Activated CD4-positive, alpha-beta T cell treated with anti-CD3 and anti-CD28 coated beads, Interleukin-2, amount 50 U/mL, for 1 hour (primary cell): ENCODE measurements at places on chromosomes 12 and 14.

DNA sequence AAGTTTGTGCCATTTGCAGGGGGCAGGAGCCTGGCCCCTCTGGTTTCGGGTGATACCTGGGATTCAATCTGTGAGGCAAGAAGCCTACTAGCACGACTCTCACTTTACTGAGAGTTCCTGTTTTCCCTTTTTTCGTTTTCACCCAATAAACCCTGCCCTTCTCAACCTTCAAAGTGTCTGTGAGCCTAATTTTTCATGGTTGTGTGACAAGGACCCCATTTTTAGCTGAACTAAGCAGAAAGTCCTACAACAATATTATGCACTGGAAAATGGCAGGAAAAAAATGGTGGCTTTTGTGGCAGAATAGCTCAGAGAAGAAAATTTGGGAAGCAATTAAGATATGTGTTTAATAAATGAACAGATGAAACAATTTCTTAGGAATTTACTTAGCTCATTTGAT lies 432.1 kb downstream of the C12orf50 start:
- no peak for DNase-seq

- DNase-seq, result no peak
Observed at GRCh38 chr12:111469401-111469800, 63.7 kb downstream of the SH2B3 start.

DNA sequence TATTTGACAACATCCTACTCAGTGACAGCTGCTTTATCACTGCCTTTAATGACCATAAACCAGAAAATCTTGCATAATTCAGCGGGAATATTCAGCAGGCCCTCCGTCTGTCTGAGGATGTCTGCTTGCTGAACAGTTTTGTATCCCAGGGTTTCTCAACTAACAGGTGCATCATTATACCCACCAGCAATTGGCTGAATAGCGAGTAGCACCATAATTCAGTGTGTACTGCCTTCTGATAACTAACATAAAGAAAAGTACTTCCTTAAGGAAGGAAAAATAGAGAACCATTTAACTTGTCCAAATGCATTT lies 680.1 kb downstream of the GALC start:
- no peak for DNase-seq

GRCh38 chr12:61563665-61564450 lies 696.3 kb upstream of the USP15 start:
- DNase-seq, result no peak

DNA sequence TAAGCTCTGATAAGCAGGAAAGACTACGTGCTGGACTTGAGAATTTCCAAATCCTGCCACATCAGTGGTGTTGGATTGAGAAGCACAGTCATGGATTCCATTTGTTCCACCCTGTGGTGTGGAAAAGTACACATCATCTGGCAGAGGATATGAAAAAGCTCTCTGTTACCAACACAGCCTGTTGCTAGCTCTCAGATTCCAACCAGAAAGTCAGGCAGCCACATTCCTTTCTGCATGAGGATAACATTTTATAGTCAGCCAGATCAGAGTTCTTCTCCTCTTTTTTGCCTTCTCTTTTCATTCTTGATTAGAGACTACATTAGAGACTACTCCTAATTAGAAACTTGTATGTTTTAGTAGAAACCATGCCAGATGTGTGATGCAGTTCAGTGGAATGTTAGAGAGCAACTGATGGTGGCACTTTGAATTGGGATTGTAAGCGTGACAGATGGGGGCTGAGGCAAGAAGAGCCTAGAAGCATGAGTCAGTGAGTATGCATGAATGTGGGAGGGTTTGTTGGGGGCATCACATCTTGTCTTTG lies 61.2 kb upstream of the STXBP6 start:
- no peak for DNase-seq

DNA sequence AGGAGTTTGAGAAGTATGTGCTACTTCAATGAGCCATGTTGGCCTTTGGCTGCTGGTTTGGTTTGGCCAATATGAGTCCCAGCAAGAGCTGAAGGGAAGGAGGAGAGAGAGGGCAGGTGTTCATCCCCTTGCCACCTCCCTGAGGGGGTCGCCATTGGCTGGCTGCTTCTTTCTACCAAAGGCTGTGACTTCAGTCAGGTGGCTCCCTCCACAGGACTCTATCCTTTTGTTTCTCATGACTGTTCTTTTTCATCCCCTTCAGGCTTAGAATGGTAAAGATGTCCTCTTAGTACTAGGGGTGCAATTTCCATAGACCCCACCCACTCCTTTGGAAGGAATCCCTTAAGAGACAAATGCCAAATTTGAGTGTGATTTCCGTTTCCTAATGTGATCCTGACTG lies 31.2 kb upstream of the OTOGL start:
- DNase-seq, result no peak

GRCh38 chr14:92973261-92973797 lies 50.4 kb downstream of the CHGA start:
- no peak for DNase-seq

GRCh38 chr12:122104844-122105243 lies 26.3 kb downstream of the MLXIP start:
- DNase-seq, result no peak

GRCh38 chr14:75406102-75406501 lies 21.7 kb upstream of the JDP2 start:
- no peak for DNase-seq

- DNase-seq, result no peak
Observed at GRCh38 chr14:75689012-75689411, 28.0 kb downstream of the TTLL5 start.

GRCh38 chr12:96120359-96121100 lies 73.6 kb upstream of the ELK3 start:
- DNase-seq, result no peak

DNA sequence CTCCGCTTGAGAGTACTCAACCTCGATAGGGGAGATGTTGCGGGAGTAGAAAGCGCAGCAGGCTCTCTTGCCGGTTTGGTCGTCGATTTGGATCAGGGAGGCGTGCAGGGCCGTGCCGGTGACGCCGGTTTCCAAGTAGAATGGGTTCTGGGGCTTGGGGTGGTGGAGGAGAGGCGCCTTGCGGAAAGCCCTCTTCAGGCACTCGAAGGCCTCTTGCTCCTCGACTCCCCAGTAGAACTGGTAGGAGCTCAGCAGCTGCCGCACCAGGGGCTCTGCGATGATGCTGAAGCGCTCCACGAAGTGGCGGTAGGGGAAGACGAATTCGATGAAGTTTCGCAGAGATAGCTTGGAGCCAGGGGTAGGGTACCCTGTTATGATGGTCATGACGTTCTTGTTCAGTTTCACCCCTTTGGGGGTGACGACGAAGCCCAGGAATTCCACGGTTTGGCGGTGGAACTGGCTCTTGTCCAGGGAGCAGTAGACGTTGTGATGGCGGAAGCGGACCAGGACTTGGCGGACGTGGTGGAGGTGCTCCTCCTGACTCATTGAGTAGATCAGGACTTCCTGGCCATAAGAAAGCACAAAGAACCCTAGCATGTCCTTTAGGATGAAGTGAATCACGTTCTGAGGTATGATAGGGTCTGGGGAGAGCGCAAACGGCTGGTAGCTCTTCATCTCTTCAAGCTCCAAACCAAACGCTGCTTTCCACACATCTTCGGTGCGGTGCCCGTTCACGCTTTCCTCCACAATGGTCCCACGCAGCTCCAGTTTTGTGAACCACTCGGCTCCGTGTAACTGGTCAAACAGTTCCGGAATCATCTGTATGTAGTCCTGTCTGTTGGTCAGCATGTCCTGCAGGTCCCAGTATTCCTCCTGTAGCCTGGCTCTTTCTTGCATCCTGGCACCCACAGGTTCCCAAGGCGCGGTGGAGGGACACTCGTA lies 21.2 kb downstream of the RTL1 start:
- no peak for DNase-seq

- no peak for DNase-seq
Observed at GRCh38 chr12:64194333-64195149, 27.6 kb downstream of the KICS2 start.

DNA sequence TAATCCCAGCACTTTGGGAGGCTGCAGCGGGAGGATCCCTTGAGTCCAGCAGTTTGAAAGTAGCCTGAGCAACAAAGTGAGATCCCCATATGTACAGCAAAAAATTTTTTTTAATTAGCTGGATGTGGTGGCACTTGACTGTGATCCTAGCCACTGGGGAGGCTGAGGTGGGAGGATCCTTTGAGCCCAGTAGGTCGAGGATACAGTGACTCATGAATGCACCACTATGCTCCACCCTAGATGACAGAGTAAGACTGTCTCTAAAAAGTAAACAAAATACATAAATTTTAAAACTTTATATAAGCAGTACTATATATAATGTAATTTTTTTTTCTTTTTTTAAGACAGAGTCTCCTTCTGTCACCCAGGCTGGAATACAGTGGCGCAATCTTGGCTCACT lies 115.4 kb downstream of the ESR2 start:
- no peak for DNase-seq

DNA sequence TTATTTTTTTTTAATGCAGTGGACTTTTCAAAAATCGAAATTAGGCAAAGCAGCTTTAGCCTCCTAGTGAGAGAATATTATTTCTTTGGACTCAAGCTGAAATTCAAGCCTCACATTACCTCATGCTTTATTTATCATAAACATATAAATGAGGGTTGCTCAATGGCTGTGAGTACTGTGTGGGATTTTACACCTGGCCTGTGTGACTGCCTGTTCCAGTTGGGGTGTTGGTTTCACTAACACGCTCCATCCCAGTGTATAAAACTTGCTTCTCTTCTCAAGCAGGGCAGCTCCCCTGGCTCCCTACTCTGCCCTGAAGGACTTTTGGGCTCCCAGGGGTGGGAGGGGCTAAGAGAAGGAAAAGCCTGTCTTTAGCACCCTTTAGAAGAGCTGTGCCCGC lies 15.0 kb downstream of the ANKLE2 start:
- DNase-seq, result no peak

DNA sequence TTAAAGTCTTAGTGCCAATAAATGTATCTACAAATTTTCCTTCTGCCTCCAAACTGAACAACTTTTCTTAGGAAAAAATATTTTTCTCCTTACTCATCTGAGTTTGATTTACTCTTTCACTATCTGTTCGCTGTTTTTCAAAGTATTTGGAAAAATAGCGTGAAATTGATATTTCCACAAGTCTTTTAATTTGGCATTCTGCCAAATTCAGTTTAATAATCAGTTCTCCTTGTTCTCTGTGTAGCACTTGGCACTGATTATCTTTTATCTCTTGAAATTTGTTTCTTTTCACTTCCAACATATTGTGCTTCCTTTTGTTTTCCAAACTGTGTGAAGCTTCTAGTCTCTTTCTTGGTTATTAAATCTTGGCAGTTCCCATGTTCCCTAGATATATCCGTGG lies 559.8 kb downstream of the RPL10L start:
- no peak for DNase-seq

- no peak for DNase-seq
Observed at GRCh38 chr12:5051334-5051733, 7.7 kb downstream of the KCNA5 start.

- no peak for DNase-seq
Observed at GRCh38 chr12:4794491-4794890, 74.3 kb downstream of the GALNT8 start.

DNA sequence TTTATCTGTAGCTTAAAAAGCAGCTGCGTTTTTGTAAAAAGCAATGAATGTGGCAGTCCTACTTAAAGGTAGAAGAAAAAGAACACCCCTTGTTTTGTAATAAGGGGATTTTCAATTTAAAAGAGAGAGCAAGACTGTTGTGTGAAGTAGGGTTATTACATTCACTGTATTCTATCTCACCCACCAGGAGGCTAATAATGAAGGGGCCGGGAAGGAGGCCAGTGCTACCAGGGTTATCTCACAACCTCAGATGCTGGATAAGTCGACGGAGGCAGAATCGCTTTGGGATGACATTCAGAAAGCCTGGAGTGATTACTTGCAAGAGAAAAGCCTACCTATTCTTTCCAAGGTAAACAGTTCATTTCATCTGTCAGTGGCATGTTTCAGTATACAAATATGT lies 97.7 kb downstream of the RMST start:
- no peak for DNase-seq

DNA sequence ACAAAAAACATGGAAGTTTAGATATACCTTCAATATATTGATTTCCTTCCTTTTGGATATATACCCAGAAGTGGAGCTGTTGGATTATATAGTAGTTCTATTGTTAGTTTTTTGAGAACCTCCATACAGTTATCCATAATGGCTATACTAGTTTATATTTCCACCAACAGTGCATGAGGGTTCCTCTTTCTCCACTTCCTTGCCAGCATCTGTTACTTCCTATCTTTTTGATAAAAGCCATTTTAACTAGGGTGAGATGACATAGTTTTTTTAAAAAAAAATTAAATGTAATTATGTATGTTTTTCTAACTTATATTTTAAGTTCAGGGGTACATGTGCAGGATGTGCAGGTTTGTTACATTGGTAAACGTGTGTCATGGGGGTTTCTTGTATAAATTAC lies 10.0 kb upstream of the SLC38A4 start:
- no peak for DNase-seq

GRCh38 chr12:49675137-49675536 lies 32.1 kb downstream of the FMNL3 start:
- no peak for DNase-seq

- DNase-seq, result no peak
Observed at GRCh38 chr12:2653461-2653965, 141.3 kb upstream of the FKBP4 start.

- no peak for DNase-seq
Observed at GRCh38 chr12:13425766-13426165, 229.2 kb downstream of the EMP1 start.

- no peak for DNase-seq
Observed at GRCh38 chr12:3641428-3642018, 111.4 kb downstream of the CRACR2A start.

DNA sequence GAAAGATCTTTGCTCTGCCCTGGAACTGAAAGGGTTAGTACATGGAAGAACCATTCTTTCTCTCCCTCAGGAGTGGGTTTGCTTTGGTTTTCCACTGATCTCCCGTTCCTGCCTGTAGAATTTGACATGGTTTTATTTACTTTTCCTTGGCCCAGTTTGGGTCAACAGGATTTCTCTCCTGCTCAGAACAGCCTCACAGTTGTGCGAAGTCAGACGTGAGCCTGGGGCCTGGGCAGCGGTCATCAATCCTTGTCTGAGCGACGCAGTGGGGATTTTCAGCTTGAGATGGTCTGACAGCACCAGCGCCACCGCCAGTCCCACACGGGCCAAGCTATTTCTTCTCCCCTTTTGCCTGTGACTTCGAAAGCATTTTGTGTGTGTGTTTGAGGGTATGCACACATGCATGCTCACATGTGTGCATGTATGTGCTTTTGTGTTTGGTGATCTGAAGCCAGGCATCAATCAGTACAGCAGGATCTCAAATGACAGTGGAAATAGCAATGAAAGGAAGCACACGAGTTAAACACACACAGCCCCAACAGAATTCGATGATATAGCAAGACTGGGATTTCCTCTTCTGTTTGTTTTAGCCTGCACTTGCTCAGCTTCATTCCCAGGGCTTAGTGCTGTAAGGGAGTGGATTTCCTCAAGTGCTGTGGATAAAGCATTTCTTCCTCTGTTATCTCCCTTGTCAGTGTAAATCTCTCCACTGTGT lies 58.3 kb downstream of the SMOC1 start:
- no peak for DNase-seq

- no peak for DNase-seq
Observed at GRCh38 chr12:91274916-91275315, 92.3 kb upstream of the DCN start.

- DNase-seq, result no peak
Observed at GRCh38 chr12:5616854-5617253, 184.9 kb downstream of the NTF3 start.

GRCh38 chr14:68369281-68370056 lies 423.4 kb downstream of the ZFP36L1 start:
- no peak for DNase-seq
